Posterior cingulate gyrus (tissue), 11 donors: ENCODE measurements at places on chromosomes 11 and 22.

GRCh38 chr11:12480401-12480800 is 103.0 kb downstream of the PARVA start:
- no peak for DNase-seq

- DNase-seq = peak; percentile 44
These were observed 14.3 kb upstream of the ACCSL start for GRCh38 chr11:44033411-44033850.

DNA sequence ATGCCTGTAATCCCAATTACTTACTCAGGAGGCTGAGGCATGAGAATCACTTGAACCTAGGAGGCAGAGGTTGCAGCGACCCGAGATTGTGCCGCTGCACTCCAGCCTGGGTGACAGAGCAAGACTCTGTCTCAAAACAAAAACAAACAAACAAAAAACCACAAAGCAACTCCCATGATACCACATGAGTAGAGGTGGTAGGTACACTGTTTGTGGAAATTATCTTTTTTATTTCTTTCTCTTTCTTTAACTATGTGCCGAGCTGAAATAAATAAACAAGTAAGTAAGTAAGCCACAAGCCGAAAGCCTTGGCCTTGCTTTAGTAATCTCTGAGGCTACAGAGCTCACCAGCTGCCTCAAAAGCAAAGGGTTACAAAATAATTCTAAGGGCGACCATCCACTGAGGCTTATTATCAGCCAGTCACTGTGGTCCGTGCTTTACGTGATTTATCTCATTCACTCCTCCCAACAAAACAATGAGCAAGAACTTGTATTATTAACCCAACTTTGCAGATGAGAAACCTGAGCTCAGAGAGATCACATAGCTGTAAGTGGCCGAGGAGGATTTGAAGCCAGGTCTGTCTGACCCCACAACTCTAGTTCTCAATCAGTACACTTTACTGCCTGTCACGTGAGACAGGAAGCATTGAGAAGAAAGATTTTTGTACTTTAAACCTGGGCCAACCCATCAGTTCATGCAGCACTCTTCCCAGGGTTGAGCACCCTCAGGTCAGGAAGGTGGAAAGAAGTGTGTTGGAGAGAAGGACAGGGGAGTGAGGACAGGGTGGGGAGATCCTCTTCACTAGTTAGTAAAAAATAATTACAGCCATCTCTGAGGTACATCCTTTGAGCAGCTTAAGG is 69.8 kb upstream of the MTMR2 start:
- DNase-seq = no peak

DNA sequence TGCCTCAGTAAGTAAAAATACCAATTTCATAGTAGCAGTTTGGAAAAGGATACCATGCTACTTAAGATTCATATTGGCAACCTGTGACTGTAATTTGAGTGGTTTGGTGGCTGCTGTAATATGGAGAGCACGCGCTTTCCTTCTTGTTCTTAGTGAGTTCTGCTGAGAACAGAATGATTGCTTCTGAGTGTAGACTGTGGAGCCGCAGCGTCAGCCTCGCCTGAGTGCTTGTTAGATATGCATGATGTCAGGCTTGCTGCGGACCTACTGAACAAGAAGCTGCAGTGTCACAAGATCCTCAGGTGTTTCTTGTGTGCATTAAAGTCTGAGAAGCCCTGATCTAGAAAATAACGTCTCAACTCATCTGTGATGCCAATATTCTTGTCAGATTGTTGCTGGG is 143.2 kb downstream of the ARHGAP42 start:
- no peak for DNase-seq

GRCh38 chr22:21634844-21635243 is 2.3 kb downstream of the CCDC116 start:
- no peak for DNase-seq

DNA sequence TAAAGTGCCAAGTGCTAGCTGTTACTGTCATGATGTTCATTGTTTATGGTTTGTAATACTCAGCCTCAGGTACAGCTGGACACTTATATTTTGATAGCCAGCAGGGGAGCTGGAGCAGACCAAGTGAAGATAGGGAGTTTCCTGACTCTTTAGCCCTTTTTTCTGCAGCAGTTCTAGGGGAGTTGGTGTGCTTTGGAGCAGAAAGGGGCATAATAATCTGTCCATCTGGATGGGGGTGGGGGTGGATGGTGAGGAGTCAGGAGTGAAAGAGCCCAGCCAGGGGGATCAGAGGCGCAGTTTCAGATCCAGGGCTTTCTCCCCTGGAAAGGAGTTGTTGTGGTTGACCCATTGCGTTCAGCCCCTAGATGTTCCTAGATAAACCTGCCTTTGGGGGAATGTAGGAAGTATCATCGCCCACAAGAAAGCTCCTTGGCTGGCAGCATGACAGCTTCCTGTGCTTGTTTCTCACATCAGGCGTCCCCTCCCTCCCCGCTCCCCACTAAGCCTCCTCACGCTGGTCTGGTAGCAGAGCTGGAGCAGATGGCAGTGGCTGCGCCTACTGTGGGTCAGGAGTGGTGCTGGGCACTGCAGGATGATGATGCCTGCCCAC is 41.9 kb downstream of the MED15 start:
- DNase-seq = no peak

- no peak for DNase-seq
These were observed 70.8 kb downstream of the RNF169 start for GRCh38 chr11:74819400-74819799.
